ENCODE measurements at places on chromosomes 16 and 17.
A peak's percentile ranks its signal among the peaks of the same experiment; 100 is the strongest.

DNA sequence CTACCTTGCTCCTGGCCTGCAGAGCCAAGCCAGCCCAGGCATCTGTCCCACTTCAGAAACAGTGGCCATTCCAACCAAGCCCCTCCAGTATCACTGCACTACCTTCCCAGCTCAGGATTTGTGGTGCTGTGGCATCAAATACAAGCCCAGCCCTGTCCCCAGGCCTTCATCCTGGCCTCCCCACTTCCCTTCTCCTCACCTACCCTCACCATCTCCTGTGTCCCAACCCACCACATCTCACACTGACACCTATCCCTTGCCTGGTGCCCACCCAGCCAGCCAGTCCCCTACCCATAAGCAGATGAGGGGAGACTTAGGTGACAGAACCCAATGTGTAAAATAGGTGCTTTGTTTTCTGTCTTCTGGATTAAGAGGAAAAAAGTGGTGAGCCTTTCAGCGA, 66.0 kb upstream of the CDH5 start:
- DNase-seq, result no peak

DNA sequence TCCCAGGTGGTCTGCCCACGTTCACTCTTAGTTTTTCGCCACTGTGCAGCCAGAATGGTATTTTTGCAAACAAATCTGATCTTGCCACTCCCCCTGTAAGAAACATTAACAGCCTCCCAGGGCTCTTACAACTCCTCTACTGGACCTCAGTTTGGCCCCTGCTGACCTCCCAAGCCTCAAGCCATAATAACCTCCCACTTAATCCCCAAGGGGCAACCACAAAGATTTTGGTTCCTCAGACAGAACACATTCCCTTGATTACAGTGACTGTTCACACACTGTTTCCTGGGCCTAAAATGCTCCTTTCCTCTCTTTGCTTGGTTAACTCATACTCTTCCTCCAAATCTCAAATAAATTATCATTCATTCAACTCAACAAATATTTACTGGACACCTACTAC, 21.5 kb upstream of the CD300E start:
- no peak for DNase-seq

DNA sequence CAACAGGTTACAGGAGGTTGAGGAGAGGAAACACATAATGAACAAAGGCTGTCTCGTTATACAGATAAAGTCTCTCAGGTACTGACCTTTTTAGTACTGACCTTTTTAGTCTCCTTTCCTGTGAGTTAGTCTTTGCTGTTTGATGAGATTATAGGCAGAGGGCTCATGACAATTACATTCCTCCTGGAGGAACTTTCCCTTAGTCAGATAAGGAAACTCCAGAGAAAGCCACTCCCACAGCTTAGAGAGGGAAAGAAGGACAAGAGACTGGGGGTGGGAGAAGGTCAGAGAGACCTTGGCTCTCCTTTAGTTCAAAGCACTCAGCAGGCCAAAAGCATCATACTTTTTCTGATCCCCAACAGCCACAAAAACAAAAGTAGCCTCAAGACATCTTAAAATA, 15.3 kb upstream of the PSMD7 start:
- no peak for DNase-seq

GRCh38 chr17:40611840-40612474, 35.7 kb downstream of the SMARCE1 start:
- DNase-seq, result no peak

DNA sequence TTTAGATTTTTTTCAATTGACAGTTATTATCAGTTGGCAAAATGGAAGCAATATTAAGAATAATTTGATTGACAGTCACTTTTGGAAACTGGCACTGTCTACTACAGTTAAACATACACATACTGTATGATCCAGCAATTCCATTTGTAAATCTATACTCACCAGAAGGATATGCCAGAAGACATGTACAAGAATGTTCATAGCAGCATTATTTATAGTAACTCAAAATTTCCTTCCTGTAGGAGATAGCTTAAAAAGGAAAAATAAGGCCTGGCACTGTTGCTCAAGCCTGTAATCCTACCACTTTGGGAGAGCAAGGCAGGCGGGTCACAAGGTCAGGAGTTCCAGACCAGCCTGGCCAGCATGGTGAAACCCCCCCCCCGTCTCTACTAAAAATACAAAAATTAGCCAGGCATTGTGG, 89.3 kb downstream of the VMP1 start:
- no peak for DNase-seq

GRCh38 chr17:51015145-51015558, 105.5 kb downstream of the SPAG9 start:
- peak; percentile 97 for DNase-seq

GRCh38 chr16:1042866-1043265, 29.7 kb upstream of the SSTR5 start:
- DNase-seq, result peak; percentile 77

- no peak for DNase-seq
Observed at GRCh38 chr17:31492880-31493655, 101.6 kb downstream of the RAB11FIP4 start.

DNA sequence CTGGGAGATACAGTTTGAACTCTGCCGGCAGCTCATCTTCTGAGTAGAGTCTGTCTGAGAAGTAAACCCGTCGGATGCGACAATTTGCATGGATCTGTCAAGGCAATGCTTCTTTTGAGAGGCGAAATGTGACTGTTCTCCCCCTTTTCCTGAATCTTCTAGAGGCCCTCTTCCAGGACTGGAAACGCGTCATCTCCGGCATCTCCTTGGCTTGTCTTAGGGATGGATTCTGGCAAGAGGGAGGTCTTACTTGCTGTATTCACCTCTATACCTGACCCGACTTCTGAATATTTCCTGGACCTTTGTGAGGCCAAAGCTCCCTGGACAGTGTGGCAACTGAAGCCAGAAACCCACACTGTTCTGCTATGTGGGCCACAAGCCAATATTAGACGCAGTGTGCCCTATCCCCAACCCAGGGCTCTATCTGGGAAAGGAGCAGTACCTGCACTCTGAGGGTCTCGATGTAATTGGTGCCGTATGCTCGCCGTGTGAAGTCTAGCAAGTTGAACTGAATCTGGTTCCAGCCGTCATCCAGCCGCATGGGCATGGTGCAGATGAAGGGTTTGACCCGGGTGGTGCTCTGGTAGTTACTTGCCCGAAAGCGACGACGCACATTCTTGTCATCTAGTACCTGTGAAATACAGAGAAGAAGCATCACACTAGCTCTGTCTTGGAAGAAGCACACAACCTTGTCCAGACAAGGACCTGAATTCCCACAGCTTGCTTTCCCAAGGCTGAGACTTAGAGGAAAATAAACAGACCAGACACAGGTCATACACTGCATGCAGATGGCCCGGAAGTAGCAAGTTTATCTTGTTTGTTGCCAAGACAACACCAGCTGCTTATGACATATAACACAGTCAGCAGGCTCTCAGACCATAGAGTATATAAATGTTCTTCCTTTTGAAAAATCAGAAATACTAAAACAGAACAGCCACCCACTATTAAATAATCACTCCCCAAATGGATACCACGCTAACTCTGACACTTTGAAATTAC, 14.1 kb downstream of the CFAP20 start:
- DNase-seq, result no peak

DNA sequence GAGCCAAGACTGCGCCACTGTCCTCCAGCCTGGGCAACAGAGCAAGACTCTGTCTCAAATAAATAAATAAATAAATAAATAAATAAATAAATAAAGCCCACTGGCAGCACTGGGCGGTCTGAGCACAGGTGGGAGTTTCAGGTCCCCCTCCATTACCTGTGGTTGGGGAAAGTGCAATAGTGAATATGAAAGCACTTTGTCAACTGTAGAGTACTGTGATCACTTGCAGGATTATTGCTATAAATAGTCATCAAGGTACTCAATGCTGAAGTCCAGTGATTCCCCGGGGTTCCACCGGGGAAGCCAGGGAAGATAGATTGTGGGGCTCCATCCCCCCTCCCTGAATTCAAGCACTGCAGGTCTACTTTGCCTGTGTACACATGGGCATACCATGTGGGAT, 42.7 kb upstream of the CPNE2 start:
- no peak for DNase-seq

DNA sequence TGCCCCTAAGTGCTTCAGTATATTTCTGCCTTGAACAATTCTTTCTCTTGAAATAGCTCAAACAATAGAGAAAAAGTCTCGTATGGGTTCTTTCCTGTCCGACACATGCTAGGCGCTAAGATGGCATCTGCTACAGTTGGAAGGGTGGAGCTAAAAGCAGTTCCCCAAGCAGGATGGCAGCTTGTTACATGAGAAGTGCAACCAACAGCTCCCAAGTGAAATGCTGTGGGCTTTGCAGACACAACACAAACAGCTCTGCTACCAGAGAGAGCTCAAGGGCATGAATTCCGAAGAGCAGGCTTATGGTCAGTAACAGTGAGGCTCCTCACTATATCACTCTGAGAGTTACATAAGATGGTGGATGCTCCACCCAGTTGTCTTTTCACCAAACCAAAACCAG, 83.8 kb downstream of the VPS53 start:
- no peak for DNase-seq

DNA sequence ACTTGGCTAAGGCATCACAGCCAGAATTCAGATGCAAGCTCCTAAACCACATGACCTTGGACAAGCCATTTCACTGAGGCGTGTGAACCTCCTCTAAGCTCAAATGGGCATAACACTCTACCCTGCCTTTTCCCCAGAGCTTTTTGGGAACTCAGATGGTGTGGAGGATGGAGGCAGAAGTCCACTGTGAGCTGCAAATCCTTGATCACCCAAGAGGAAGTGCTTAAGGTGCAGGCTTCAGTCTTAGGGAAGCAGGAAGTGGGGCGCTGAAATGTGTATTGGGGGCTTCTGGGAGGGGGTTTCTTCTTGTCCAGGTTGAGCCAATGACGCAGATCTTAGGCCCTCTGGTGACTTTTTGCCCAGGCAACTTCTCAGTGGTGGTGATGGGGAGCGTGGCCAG, 12.9 kb downstream of the CIITA start:
- no peak for DNase-seq

DNA sequence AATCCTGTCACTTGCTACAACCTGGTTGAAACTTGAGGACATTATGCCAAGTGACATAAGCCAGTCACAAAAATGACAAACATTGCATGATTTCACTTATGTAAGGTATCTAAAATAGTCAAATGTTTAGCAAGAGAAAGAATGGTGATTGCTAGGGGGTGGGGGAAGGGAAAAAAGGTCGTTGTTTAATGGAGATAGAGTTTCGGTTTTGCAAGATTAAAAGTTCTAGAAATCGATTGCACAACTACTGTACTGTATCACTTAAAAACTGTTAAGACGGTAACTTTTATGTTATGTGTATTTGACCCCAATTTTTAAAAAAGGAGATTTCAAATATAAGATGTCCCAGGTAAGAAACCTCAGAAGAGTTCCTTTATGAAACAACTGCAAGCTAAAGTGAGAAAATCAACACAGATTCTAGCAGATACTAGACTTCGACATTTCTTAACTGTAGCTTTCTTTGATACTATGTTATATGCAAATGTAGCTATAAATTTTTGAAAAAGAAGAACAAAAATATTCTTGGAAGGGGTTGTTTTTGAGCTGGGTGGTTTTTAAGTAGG, 5.9 kb downstream of the MEOX1 start:
- no peak for DNase-seq

DNA sequence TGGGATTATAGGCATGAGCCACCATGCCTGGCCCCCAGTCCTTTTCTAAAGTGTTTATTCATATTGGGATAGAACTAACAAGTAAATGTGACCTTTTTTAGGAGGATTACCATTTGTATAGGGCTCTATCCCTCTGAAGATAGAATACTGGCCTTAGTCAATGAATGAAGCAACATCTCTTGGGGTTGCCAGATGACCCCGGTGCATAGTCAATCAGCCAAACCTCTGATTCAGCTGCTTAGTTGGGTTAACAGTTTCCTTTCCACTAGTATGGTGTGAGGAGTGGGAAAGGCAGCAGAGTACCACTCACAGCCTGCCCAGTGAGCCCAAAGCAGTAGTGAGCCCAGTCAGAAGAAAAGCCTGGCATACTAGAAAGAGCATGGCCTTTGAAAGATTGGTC, 94.6 kb upstream of the TBX2 start:
- DNase-seq, result no peak

GRCh38 chr17:17537311-17538099, 41.3 kb upstream of the RASD1 start:
- peak; percentile 13 for DNase-seq

- no peak for DNase-seq
Observed at GRCh38 chr16:10972108-10972818, 27.9 kb downstream of the CLEC16A start.

DNA sequence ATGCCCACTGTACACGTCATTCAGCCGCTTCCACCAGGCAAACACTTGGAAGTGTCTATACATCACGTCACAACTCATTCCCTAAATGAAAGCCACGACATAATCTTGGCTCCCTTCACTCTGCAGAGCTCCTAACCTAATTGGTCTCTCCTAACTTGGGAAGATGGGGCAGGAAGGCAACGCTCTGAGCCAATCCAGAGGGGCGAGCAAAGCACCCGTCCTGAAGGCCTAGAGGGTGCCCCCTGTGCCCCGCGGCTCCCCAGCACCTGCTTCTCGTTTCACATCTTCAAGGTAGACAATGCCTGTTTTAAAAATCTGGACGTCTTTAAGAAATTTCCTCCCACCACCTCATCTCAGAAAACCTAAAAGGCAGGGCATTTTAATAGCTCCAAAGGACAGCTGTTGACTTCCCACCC, 1.0 kb downstream of the CSNK2A2 start:
- no peak for DNase-seq

- DNase-seq, result no peak
Observed at GRCh38 chr16:15771694-15772093, 85.1 kb downstream of the MYH11 start.

DNA sequence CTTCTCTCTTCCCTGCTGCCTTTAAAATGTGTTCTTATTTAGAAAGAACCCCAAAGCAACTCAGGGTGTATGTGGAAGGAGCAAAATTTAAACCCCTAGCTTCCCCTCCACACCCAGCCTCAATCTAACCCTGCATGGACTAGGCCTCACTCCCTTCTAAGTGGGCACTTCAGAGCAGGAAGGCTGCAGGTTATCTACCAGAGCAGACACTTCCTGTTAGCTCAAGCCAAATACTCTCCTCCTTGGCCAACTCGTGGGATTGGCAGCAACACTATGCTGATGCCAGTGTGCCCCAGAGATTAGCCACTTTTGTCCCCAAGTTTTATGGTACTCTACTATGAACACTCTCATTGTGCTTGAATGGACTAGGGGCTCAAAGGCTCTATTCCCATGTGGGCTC, 35.6 kb downstream of the CCDC42 start:
- DNase-seq, result no peak

DNA sequence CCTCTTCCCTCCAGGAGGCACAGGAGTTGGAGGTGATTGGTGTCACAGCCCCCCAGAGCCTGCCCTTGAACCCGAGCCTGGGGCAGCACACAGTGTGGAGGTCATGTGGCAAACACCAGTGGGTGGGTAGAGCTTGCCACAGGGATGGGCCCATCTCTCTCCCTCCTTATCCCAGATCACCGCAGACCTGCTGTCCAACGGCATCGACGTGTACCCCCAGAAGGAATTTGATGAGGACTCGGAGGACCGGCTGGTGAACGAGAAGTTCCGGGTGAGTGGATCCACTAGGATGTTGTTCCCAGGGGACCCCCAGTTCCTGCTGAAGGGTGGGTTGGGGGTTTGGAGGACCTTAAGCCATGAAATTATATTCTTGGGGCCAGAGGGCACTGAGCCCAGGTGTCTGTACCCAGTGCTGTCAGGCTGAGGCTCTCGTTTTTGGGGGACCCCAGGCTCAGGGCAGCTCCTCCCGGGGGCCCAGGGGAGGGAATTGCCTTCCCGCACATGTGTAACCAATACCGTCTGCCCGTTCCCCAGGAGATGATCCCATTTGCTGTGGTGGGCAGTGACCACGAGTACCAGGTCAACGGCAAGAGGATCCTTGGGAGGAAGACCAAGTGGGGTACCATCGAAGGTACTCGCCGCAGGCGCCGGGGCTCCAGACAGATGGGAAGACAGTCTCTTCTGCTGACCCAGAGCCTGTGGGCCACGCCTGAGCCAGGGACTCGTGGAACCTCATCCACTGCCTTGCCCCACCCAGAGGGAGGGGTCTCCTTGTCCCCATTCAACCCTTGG, 351.9 kb downstream of the SEC14L1 start:
- no peak for DNase-seq

Data from NCI-H69 (cell line).